Activated CD4-positive, alpha-beta T cell treated with anti-CD3 and anti-CD28 coated beads, Interleukin-10, Interleukin-2, amounts not matched to agents 100 ng/mL and 50 ng/mL, durations not matched to agents 16 hours and 8 hours (primary cell): ENCODE measurements at places on chromosomes 11 and 22.

DNA sequence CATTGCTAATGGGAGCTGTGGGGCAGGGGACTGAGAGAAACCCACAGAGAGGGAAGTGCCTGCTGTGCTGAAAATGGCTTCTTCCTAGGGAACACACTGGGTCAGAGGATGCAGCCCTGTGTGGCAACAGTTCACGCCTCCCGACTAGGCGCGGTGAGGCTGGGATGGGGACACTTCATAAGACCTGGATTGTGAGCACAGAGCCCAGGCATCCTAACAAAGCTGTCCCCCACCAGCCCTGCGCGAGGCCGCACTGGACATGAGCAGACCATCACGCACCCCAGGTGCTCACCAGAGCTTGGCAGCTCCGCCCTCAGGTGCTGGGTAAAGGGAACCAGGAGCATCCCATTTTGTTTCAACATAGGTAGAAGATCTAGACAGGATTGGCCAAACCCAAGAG lies 1.8 kb upstream of the KRTAP5-4 start:
- no peak for DNase-seq

DNA sequence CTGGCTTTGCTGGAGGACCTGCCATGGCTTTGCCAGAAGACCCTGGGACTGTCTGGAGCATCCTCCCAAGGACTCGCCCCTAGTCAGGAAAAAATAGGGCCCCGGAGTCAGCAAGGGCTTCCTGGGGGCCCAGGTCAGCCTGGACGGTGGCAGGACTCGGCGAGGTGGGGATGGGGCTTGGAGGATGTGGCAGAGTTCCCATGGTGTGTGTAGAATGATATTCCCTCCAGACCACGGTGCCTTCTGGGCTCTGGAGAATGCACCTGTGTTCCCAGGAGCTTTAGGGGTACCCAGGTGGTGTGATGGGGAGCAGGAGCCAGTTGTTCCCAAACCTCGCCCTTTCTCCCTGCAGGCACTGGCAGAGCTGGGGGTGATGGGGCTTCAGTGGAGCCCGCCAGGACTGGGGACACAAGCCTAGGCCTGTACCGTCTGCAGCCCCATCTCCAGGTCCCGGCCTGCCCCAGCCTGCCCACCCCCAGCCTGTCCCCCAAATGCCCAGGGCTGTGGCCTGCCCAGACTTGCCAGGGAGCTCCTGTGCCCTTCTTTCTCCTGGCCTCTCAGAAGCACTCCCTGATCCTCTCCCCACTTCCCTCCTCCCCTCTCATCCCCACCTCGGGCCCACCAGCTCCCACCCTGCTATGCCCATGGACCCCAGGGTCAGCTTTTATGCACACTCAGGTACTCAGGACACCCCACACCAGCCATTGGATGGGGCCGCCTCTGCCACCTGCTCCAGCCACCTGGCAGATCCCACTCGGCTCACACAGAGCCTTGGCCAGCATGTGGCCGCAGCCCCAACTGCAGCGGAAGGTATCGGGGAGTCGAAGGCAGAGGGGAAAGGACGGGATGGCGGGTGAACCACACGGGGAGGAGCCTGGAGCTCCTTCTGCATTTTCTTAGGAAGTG lies 82.1 kb downstream of the CDKN1C start:
- no peak for DNase-seq

DNA sequence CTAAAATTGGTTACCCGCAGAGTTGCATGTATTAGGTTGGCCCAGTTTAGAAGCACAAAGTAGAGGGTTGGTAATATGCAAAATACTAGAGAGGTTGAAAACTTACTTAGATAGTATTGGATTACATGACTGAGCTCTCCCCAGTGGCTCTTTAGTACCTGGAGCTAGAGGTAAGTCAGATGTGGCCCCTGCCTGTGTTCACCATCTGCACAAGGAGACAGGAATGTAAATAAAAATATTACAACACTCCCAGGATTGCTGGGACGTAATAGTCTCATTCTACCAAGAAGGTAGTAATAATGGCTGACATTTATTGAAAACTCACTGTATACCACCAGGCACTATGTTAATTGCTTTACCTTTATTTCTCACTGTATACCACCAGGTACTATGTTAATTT lies 129.6 kb downstream of the SLC17A6 start:
- DNase-seq, result no peak

- no peak for DNase-seq
Measured at GRCh38 chr11:28964811-28965210, 856.6 kb downstream of the METTL15 start.

DNA sequence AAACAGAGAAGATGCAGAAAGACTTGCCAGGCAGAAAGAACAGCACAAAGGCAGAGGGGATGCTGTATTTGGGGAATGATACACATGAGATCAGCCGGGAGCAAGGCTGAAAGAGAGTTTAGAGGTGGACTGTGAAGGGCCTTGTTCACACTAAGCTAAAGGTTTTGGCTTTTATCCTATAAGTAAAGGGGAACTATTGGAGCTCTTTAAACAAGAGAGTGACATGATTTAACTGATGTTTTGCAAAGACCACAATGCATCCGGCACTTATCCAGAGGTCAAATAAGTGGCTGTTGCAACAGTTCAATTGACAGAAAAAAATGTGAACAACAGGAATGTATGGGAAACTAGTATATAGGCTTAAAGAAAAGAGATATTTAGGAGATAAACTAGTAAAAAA lies 64.7 kb upstream of the RRAS2 start:
- DNase-seq, result no peak

DNA sequence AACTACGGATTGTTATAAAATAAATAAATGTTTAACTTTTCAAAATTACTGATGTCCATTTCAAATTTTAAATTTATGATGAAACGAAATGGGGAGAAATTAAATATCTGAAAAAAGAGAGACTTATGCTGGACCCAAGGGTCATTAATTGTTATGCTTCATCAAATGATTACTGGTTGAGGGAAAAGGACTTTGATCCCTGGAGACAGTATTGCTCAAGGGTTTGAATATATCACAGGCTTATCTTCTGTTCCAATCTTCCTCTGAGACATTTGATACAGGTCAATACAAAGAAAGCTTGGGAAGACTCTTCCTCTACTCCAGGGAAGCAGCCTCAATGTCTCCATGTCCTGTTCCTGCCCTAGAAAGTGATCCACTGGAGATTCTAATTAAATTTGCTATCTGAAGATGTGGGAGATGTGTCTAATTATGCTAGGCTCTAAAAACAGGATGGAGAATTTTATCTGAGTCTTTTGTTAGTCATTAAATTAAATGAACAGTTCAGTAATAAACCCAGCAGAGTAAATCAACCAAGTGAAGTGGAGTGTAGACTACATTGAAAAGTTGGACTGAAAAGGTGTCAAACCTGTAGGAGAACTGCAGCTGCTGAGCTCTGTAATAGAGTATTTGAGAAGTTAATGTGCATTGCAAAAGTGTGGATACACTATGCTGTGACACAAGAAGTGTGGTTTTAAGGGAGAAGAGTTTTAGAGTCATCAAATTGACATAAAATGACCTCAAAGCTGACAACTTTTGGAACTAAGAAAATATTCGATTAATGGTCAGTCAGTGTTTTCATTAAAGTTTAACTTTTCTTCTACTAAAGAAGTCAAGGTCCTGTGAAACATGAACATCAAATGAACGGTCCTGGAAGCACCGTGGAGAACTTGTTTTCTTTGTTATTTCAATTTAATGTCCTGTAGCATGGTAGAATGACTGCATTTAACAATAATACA lies 623.7 kb upstream of the CCDC90B start:
- no peak for DNase-seq

DNA sequence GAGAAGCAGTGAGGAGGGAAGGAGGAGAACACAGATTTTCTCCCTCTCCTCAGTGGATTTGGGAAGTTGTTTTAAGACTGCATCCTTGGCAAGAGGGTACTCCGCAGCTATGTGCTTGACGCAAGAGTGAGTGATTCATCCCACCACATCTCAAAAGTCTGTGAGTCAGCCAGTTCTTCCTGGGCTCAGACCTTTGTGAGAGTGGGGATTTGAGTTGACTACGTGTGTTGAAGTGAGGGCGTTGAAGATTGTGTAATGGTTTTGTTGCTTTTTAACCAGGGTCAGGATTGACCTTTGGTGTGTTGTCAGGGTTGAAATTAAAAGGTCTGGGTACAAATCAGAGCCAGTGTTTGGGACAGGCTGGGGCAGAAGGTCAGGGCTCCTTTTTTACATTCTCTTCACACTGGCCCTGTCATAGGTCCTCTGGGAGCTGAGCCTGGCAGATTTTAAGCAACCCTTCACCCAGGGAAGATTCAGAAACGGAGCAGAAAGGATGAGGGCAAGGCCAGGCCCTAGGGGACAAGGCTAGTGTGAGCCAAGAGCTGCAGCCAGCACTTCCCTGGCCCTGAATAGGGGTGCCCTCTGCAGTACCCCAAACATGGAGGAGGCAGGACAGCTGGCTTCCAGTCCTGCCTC lies 4.2 kb upstream of the C11orf86 start:
- DNase-seq, result peak; percentile 82

DNA sequence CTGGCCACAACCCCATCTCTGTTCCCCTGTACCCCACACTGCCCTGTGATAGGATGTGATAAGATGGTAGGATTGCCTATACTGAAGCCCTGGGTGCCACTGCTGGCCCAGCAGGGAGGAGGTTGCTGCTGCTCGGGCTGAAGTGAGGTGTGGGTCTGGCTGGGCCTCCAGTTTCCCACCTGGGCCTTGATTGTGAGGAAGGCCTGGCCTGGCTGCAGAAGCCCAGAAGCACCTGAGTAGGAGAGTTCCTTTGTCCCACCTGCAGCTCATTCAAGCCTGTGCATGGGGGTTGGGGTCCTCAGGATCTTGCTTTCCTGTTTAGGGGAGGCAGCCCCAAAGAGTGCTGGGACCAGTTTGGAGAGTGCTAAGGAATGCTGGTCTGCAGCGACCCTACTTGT lies 3.3 kb downstream of the ST3GAL4 start:
- no peak for DNase-seq

- no peak for DNase-seq
Measured at GRCh38 chr11:3132831-3133260, 32.3 kb downstream of the OSBPL5 start.

DNA sequence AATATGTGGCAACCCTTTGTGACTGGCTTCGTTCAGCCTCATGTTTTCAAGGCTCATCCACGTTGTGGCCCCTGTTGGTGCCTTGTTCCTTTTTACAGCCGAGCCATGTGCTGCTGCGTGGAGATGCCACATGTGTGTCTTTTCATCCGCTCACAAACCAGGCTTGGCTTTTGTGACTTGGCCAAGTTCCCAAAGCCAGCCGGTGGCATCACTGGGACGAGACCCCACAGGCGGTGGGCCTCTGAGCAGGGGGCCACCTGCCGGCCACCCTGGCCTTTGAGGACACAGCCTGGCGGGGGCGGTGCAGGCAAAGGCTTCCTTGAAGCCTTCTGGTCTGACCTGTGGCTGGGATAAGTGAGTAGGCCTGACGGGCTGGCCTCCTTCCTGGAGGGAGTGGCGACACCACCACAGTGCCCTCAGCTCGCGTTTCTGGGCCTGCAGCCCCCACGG lies 10.5 kb downstream of the GRK2 start:
- peak; percentile 79 for DNase-seq

GRCh38 chr11:65884716-65885092 lies 3.6 kb downstream of the FIBP start:
- peak; percentile 89 for DNase-seq

- no peak for DNase-seq
Measured at GRCh38 chr22:28819253-28820096, 19.1 kb upstream of the XBP1 start.

GRCh38 chr11:117517097-117517496 lies 189.4 kb downstream of the CEP164 start:
- no peak for DNase-seq

DNA sequence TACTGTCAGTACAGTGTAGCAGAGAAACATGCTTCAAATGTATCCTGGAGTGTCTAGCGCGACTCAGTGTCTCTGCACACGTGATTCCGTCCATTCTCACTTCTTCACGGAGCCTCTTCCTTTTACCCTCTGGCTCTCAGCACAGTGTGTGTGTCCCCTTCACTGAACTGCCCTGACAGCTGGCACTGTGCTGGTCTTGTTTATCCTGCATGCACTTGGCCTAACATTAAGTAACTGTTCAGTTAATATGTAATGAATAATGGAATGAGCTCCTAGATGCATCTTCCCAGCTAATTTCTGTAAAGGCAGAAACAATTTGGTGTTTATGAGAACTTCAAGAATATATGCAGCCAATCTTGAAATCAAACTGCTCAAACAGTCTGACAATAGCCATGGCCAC lies 44.4 kb downstream of the KMT5B start:
- no peak for DNase-seq

DNA sequence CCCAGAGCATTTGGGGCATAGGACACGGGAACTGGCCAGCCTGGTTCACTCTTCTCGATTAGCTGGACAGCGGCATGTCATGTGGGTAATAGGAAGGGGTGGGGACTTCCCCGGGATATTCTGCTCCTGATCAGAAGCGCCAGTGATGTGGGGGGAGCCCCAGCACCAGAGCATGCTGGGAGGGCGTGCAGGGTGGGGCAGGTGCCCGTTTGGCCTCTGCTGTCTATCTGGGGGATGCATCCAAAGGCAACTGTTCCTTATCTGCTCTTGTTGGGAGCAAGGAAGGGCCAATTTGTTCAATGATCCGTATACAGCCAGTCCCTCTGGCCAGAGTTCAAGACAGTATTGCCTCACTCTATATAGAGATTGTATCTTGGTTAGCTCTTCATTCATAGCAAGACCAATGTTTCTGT lies 43.6 kb downstream of the PPARA start:
- no peak for DNase-seq

DNA sequence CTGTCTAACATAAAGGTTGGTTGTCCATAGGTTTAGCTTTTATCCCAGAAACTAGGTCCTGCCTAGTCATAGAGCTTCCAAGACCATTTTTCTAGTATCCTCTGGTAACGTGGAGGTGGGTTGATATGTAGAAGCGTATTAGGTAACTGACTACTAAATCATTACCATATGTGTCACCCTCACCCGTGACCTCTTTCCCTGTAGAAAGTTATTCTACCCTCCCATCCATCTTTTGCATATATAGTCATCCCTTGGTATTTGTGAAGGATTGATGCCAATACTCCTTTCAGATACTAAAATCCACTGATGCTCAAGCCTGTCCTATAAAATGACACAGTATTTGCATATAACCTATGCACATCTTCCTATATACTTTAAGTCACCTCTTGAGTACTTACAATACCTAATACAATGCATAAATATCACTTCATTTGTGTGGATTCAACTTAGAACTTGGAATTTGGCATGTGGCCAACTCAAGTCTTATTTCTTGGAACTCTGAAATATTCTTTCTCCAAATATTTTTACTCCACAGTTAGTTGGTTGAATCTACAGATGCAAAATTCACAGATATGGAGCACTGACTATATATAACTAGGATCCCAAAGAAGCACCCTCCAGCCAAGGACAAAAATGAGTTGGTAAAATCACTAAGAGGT lies 497.0 kb upstream of the TENM4 start:
- DNase-seq, result no peak

DNA sequence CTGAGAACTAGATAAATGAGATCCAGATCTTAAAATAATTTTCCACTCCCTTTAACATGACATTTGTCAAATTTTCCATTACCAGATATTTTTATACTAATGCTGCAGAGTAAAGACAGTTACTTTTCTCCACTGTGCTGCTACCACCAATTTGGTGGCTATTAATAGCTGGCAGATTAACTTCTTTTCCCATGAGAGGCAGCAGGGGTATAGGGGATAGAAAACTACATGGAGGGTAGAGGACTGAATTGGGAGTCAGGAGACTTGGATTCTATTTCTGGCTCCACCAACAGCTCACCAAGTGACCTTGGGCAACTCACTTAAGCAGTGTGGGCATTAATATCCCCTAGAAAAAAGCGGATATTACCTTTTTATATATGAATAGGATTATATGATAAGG lies 69.2 kb downstream of the KIF18A start:
- DNase-seq, result no peak
